ENCODE measurements at places on chromosomes 2 and 18.

- no peak for DNase-seq
Observed at GRCh38 chr2:64657411-64657810, 3.7 kb upstream of the SERTAD2 start.

DNA sequence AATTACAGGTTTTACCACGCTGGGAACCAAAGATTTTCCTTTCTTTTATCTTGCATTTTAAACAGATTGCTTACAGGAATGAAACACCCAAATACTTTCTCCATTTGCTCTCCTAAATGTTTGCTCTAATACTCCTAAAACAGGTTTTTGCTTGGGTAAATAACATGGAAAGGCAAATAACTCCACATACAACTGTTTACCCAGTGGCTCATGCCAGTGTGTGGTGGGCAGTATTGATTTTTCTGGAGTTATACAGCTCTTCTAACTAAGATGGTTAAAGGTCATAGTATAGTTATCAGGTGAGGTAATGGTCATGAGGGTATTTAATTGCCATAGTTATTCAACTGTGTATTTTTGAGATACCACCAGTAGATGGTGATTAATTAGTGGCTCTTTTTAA, 61.2 kb upstream of the RAB27B start:
- no peak for DNase-seq

DNA sequence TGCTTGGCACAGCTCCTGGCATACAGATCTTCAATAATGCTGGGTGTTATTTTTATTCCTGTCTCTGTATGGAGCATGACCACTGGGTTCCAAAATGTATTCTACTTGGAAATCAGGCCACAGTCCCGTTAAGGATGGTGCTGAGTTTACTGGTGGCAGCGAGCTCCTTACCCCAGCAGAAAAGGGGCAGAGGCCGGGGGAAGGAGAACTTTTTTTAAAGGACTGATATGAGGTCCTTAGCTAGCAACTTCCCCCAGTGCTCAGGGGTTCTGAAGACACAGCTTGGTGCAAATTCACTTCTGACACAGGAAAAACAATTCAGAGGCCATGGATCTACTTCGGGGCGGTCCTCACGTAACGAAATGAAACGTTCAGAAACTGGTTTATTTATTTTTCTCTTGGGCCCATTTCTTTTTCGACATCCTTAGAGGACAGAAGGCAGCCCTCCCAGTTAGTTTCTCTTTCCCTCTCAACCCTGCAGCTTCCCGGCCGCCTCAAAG, 872 bp downstream of the RDH14 start:
- DNase-seq, result no peak

DNA sequence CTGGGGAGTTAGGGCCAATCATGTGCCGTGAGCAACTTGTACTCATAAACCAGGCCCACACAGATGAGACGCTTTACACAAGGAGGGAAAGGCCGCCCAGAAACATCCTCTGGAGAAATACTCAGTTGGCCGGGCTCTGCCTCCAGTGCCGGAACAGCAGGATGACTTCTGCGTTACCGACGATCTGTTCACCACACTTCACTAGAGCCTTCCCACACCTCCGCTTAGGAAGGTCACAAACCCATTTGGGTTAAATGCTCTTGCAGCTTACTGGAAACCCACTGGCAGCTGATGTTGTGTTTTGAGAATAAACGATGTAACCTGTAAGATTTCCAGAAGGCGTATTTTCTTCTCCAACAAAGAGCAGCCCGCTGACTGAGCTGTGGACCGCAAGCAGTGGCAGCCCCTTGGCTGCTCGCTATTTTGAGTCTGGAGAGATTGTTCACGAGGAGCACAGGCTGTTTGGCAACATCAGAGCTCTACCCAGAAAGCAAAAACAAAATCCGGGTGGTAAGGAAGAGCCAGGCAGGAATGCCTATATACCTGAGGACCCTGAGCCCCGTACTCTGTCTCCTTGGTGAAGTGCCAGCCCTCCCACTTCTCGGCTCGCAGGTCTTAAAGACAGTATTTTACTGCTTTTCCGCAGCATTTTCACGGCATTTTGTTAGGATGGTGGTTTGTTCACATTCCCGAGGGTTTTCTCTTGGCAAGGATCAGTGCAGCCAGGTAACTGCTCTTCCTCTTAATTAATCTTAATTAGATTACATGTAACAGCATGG, 44.0 kb downstream of the COLEC12 start:
- DNase-seq, result peak; percentile 65

DNA sequence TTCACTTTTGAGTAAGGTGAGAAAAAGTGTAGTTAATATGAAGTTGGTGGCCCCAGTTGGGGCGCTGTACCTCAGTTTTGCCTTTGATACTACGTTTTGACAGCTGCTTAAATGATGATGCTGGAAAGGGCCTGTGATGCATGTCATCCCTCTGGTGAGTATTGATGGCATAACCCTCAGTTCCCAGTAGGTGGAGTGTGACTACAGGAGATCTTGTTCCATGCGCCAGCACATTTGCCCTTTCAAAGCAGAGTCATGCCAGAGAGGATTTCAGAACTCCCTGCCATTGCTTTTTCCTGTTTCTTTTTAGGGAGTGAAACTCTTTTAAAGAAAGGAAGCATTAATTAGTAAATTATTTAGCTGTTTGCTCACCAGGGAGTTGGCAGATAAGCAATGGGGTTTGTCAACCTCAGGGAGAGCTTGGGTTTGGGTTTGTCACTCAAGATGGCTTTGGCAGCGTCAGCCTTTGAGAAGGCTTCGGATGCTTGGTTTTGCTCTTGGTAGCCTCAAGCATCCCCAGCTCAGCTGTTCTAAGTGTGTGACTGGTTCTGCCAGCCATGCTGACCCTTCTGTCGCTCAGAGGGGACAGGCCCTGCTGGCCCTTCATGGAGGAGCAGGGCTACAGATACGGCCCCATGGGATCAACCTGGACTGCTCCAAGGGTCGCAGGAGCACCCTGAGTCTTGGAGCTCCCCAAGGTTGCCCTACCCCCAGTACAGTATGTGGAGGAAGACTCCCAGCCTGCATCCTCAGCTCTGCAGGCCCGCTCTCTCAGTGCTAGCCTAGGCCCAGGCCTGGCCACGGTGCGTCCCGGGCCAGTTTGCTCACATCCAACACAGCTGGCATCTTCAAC, 29.1 kb downstream of the ARMC9 start:
- peak; percentile 70 for DNase-seq

DNA sequence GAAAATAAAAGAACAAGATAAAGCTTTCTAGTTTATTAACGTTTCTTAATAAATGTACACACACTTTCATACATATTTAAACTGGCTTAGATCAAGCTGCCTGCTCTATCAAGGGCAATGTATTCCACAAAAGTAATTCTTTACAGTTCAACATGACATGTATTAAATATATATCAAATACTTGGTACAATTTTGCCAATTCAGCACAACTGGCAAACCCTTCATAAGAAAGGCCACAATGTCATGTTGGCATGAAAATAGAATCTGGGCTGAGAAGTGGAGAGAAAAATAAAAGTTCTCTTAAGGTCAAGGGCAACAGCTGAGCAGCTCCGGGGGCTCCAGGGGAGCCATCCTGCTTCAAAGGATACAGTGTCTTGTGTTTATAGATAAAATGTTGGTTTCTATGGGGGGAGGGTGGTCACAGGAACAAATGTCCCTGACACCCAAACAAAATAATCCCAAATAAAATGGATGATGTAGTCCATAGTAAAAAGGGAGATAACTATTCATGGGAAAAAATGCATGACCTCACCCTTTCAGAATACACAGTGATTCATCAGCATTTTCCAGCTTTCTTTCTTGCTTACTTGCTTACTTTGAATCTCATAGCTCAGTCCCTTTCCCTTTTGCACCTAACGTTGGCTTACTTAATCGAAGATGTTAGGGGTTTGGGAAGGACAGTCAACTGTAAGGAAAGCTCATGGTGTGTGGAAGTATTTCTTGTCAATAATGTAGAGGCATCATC, 494.9 kb downstream of the NYAP2 start:
- DNase-seq, result peak; percentile 73

DNA sequence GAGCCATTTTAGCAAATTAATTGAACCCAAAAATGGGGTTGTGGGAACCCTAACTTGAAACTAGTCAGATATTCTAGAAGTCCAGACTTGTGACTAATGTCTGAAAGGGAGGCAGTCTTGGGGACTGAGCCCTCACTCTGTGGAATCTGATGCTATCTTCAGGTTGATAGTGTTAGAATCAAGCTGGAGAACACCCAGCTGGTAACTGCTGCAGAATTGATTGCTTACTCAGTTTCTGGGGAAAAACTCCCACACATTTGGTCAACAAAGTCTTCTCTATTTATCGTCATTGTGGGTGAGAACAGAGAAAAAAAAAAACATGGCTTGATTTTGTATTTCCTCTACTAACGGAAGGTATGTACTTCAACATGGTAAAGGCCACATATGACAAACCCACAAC, 1925.8 kb upstream of the CELF4 start:
- DNase-seq, result no peak

- DNase-seq, result peak; percentile 89
Observed at GRCh38 chr2:63827749-63828148, 13.9 kb upstream of the UGP2 start.

DNA sequence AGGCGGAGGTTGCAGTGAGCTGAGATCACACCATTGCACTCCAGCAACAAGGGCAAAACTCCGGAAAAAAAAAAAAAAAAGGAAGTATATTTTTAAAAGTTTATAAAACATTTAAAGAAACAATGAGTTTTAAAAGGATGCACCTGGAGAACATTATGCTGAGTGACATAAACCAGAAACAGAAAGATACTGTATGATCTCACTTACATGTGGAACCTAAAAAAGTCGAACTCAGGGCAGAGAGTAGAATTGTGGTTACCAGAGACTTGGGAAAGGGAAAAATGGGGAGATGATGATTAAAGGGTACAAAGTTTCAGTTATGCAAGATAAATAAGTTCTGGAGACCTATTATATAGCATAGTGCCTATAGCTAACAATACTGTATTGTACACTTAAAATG, 52.8 kb upstream of the RTN4 start:
- DNase-seq, result peak; percentile 66

DNA sequence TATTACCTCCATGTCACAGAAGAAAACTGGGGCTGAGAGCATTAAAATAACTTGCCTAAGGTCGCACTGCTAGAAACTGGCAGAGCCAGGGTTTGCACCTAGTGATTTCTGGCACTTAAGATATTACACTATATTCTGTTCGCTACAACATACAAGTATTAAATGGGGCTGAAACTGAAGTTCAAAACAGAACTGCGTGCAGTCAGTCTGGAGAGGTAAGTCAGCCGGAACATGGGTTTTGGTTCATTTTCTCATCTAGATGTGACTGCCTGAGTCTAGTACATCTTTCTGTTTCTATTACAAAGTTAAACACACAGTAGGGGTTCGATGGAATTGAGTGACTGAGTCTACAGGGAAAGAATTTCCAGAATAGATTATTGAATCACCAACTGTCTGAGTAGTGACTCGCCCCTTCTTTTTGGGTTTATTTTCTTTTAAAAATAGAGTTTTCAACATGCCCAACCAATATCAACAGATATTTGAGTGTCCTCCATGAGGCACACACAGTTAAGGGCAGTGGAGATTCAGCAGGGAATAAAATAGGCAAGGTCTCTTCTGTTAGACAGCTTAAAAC, 150.8 kb downstream of the RNF152 start:
- DNase-seq, result peak; percentile 30

DNA sequence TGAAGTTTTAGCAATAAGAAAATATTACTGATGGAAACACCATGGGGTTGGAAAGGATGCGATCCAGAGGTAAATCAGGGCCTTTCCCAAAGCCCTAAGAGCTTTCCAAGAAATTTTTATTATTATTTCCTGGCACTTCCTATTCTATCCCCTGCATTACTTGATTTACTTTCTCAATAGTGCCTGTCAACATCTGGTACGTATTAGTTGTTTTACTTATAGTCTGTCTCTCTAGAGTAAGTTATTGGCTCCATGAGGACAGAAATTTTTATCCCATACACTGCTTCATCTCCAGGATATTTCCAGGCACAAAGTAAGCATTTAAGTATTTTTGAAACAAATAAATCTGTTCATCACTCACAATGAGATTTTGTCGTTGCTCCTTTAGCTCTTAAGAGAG, 18.1 kb downstream of the PPP4R1 start:
- DNase-seq, result peak; percentile 73

DNA sequence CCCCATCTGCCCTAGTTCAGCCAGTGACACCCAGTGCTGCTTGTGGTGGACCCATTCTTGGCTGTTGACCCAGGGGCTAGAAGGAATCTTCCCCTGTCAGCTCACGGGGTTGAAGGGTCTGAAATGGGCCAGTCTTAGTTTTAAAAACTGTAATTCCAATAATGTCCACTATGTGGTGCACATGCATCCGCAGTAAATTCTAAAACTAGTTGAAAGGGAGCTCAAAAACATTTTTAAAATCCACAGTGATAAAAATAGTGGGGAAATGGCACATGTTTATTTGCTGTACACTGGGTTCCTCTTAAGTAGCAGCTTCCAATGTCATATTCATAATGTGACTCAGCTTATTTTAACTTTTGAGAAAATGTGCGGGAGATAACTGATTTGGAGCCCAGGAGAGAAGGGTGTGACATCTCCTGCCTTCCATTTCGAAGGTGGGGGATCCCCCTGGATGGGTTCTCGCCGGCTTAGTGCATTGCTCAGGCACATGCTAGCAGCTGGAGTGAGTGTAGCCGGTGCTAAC, 32.8 kb downstream of the GRHL1 start:
- peak; percentile 38 for DNase-seq

DNA sequence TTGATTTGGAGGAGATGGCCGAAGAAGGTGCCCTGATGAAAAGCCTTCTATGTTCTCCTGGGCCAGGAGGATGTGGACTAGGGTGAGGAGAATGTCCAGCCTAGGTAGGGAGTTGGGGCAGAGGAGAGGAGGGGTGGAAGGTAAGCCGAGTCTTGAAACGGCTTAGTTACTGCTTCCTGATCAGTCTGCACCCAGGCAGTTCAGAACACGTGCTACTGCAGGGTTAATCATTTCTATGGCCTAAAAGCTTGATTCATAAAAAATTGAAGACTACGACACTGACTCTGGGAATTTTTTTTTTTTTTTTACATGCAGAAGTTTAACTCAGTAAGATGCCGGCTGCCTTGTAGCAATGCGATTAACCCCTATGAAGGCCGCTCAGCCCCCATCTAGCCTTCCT, 125.3 kb downstream of the TMEM163 start:
- DNase-seq, result no peak

GRCh38 chr2:55301277-55301676, 32.2 kb upstream of the MTIF2 start:
- DNase-seq, result no peak

- no peak for DNase-seq
Observed at GRCh38 chr2:219555956-219556355, 12.1 kb downstream of the TMEM198 start.

All from fibroblast of skin of right quadriceps (primary cell).